ENCODE measurements at places on chromosomes 2 and 18. TPM values are rescaled to one million over a fixed set of nuclear protein-coding genes. Genes with fewer than 3 reads are reported as not detected.

Gene NEU2
- total RNA-seq = not detected

Gene VIT
- 0.50 TPM for total RNA-seq

Gene LCT
- total RNA-seq = 0.08 TPM

Gene GAREM2
- 2.4 TPM for total RNA-seq

Gene C2orf66
- total RNA-seq = 0.15 TPM

Gene DARS1
- 86.5 TPM for total RNA-seq

Gene MARCHF7
- total RNA-seq = 35.3 TPM

Gene AGPS
- 204 TPM for total RNA-seq

Gene UXS1
- 25.8 TPM for total RNA-seq

Gene ITGB1BP1
- 49.5 TPM for total RNA-seq
